DMS 273 treated with DMSO at 0.1 percent for 48 hours (cell line): ENCODE measurements at places on chromosomes 1 and 21.

GRCh38 chr1:212914789-212915188 is 35.6 kb upstream of the VASH2 start:
- DNase-seq, result no peak

DNA sequence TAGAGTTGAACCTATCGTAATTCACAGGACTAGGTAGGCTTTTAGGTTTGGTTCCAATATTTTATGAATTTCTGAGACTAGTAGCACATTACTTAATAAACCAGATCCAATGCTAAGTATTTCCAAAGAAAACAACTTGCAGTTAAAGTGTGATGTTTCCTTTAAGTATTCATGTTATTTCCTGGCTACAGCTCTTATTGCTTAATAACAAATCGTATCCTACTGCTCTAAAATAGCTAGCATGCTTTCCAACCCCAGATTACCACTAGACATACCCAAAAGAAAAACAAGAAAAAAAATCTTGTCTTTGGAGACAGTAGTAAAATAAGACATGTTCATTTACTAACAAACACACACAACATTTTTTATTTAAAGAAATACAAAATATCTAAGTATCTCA is 898 bp downstream of the KRTAP27-1 start:
- no peak for DNase-seq

GRCh38 chr1:245873883-245874671 is 633.0 kb downstream of the SMYD3 start:
- DNase-seq, result no peak

DNA sequence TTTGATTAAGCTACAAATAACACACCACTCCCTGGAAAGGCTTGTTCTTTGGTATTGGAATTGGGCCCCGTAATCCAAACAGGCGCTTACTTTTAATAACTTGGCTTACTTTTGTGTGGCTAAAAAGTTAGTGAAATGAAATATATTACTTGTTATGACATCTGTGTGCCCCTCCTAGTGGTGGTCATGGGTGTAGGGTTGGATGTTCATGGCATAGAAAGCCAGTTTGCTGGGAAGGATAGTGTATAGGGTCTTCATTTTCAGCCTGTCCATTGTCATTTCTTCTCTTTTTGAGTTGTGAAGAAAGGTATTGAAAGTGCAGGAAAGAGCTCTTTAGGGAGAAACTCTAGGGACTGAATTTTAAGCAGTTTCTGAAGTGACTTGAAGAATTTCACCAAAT is 5.9 kb downstream of the CDC14A start:
- no peak for DNase-seq

DNA sequence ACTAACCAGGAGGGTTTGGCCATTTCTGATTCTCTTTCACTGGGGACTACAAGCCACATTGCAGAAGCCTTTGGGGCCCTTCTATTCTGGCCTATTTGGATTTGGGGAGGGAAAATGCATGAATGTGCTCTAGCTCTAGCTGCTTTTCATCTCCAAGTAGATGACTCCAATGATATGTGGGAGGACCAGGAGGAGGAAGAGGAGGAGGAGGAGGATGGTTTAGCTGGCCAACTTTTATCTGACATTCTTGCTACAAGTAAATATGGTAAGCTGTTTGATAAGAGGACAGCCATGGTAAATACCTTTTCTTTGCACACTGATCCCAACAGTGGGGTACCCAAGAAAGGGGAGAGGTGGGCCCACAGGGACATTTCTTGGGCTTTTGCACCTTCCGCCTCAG is 14.0 kb upstream of the SHISA4 start:
- no peak for DNase-seq

GRCh38 chr21:44951186-44951915 is 11.5 kb downstream of the SLX9 start:
- DNase-seq, result no peak

DNA sequence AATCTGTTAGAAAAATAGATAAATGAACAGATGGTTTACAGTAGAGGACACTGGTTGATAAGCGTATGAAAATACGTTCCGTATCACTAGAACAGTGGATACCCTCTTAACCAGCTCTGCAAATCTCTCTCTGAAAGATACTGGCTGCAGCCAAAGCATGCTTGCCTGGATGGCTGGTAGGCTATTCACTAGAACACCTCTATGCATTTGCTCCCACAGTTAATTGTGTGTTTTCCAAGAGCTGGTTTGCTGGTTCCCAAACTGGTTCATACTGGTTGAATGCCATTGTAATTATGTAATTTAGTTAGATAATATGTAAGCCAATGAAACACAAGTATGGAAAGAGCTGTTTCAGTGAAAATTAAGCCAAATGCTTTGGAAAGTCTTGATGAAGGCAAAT is 126.6 kb downstream of the C1orf21 start:
- no peak for DNase-seq

DNA sequence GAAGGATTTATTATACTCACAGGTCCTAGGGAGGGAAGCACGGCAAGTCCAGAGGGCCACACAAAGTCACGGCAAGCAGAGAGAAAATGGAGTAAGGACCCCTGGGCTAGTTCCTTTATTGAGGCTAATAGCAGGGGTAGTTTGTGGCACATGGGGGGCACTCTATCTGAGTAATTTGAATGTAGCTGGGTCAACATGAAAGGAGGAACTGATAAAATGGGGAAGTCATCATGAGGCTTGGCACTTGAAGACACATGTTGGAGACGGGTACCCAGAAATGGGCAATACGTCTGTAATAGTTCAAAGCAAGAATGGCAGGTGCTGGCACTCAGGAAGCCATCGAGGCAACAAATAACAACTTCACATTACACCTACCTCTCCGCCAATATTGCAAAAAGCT is 1136.4 kb downstream of the MRPL39 start:
- DNase-seq, result no peak
